Kidney tubule cell (primary cell): ENCODE measurements at places on chromosomes 7 and 10.

GRCh38 chr10:103238506-103239252 lies 7.0 kb upstream of the RPEL1 start:
- DNase-seq: peak; percentile 76

GRCh38 chr10:95268438-95268837 lies 22.4 kb downstream of the PDLIM1 start:
- no peak for DNase-seq

DNA sequence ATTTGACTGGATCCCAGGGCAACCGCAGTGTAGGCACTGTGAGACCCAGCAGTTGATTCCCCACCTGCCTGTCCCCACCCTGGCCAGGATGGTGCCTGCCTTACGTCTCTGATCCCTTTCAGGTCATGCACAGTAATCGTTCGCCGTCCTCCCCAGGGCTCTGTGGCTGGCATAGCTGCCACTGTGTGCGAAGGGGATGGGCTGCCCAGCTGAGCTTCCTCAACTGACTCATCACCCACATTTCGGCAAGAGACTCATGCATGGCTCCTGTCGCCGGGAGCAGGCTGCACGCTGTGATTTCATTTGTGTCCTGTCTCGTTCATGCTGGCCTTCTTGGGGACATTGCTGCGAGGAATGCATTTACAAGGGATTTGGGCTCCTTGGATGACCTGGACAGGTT lies 252.4 kb downstream of the KLF6 start:
- peak; percentile 89 for DNase-seq

DNA sequence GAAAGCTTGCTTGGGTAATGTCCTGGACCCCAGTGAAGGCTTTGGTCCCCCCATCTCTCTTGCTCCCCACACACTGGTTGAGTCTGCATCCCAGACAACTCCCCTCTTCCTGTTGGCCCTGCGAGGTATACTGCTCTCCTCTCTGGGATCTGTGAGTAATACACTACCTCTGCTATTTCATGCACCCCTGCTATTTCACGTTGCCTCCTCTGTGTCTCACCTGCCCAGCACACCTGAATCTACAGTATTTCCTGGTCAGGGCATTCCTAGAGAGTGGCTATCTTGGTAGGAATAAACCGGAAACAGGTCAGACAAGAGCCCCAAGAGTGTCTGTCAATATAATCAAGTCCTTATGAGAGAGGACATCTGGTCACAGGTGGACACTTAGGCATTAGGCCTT lies 114.3 kb upstream of the ODAD2 start:
- peak; percentile 25 for DNase-seq

GRCh38 chr10:119233821-119234220 lies 26.4 kb downstream of the GRK5 start:
- DNase-seq: no peak

DNA sequence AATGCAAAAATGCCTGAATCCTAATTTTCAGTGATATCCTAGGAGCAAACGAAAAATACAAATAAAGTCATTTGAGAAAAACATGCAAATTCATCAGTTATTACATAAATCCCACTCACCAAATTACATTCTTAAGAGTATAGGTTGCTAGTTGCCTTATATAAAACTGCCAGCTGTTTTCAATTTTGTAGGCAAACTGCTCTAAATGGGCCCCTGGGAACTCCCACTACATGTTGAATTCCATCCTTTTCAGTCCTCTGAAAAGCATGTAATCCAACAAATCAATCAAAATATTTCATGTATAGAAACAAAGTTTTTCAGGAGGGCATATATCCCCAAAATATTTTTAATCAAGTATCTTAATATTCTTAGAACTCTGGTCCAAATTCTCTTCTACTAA lies 2.1 kb upstream of the JMJD1C start:
- no peak for DNase-seq

DNA sequence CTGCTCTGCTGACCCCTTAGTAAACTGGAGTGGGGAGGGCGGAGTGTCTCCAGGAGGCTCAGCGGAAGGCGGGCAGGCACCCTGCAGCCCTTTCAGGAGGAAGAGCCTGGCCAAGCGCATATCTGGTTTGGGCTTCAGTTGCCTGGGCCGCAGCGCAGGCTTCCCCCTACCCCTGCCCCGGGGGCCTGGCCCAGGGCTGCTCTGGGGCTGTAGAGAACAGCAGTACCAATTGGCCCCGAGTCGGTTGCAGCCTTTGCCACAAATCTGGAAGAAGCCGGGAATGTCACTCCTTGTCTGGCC lies 28.1 kb upstream of the JAKMIP3 start:
- no peak for DNase-seq
